ENCODE measurements at places on chromosomes 6 and 20. TPM values are rescaled to one million over a fixed set of nuclear protein-coding genes. Genes with fewer than 3 reads are reported as not detected.

GRCh38 chr6:33571637-33572316 is 8.3 kb downstream of the BAK1 start:
- H3K27ac ChIP-seq = peak overlapping the region; percentile 93
- H3K36me3 ChIP-seq = peaks cover 29% of the 10 kb centered on the region
- H3K4me1 ChIP-seq = peaks cover 24% of the 10 kb centered on the region
- H3K27me3 ChIP-seq = no peaks in the 10 kb centered on the region
- H3K4me3 ChIP-seq = peak overlapping the region; percentile 75
- no peak for DNase-seq

DNA sequence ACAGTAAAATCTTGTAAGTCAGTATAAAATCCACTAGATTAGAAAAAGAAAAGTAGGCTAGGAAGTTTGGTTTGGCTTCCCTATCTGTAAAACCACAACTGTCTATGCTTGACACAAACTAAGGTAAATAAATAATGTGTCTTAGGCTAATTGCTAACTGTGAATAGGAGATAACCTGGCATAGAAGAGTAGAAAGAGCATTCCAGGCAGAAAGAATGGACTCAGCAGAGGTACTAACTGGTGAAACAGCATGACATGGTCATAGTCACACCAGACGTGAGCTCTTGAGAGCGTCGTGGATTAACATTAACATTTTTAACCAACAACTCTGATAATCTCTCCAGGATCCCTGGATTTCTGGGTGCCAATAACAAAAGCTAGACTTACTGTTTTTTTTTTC is 8.7 kb upstream of the WTAP start:
- no peaks in the 10 kb centered on the region for H3K27me3 ChIP-seq
- H3K36me3 ChIP-seq = no peaks in the 10 kb centered on the region
- peaks cover 2% of the 10 kb centered on the region for H3K4me1 ChIP-seq
- no peak overlapping the region for H3K27ac ChIP-seq

- no peaks in the 10 kb centered on the region for H3K27me3 ChIP-seq
- peaks cover 20% of the 10 kb centered on the region for H3K4me1 ChIP-seq
- no peak for DNase-seq
- peak overlapping the region; percentile 93 for H3K27ac ChIP-seq
These were observed 10.5 kb upstream of the CCR6 start for GRCh38 chr6:167112421-167112820.

DNA sequence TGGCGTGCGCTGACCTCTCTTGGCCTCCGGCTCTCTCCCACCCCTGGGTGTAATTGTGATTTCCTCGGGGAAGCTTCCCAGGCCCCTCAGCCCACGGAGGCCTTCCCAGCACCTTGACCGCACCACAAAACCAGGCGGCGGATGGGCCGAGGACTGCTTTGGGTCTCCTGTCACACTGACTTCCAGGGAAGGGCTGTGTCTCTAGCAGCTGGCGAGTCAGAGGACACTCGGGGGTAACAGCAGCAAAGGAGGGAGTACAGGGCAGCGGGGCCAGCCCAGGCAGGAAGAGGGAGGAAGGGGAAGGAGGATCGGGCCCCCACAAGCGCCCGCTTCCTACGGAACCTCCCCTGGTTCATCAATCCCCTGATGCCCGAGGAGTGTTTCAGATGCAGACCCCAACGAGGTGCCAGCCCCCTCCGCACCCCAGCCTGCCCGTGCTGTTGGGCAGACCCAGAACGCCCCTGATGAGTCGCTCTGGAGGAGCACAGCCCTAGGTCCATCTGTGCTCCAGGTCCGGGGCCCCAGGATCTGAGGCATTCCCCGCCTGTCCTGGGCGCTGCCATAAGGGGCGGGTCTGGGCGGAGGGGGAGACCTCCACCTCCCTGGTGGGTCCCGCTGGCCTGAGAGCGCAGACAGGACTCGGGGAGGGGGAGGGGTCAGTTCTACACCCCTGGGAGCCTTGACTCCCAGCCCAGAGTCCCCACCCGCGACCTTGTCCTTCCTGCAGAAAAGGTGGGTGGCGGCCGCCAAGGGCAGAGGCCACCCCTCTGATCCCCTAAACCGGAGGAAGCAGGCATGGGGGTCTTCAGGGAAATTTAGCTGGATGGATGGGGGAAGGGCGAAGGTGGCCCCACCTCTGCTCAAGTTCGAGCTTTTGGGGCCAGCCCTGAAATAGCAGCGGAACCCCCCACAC is 956 bp downstream of the CHRNA4 start:
- no peak for DNase-seq
- H3K4me1 ChIP-seq = no peaks in the 10 kb centered on the region
- H3K4me3 ChIP-seq = no peak overlapping the region
- no peak overlapping the region for H3K27ac ChIP-seq

- H3K4me3 ChIP-seq = no peak overlapping the region
- no peak overlapping the region for H3K27ac ChIP-seq
- peaks cover 4% of the 10 kb centered on the region for H3K27me3 ChIP-seq
- no peaks in the 10 kb centered on the region for H3K4me1 ChIP-seq
- DNase-seq = no peak
- no peaks in the 10 kb centered on the region for H3K36me3 ChIP-seq
These were observed 174.9 kb downstream of the ANKRD60 start for GRCh38 chr20:58053391-58054055.

DNA sequence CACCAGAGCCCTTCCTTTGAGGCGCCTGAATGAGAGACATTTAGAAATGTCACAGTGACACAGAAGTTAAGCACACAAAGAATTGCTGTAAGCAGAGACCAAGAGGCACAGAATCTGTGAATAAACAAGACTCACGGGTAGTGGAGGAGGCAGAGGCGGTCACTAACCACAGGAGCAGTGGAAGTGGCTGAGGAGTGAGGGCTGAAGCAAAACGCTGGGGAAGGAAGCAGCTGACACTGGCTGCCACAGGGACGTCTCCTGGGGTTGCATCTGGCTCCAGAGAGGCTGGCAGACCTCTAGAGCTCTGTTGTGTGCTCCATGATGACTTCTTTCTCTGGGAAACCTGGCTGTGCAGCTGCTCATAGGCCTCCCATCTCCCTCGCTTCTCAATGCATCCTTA is 65.0 kb upstream of the SLC2A12 start:
- no peaks in the 10 kb centered on the region for H3K4me1 ChIP-seq
- no peak overlapping the region for H3K27ac ChIP-seq
- H3K36me3 ChIP-seq = no peaks in the 10 kb centered on the region

DNA sequence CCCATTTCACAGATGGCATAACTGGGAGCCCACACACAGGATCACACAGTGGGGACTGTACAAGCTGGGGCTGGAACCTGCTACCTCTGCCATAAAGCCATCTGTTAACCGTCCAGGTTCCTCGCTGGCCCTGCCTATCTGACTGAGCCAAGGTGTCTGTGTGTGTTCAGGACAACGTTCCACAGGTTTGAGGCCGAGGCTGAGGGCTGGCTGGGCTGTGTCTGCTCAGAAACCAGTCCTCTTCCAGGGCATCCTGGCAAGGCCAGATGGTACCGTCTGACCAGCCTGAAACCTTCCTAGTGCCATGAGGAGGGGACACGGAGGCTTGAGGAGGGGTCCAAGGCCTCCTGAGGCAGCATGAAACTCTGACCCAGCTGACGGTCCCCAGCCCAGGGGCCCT is 150.6 kb downstream of the TAF4 start:
- H3K36me3 ChIP-seq = no peaks in the 10 kb centered on the region
- peaks cover 21% of the 10 kb centered on the region for H3K4me1 ChIP-seq
- H3K27me3 ChIP-seq = no peaks in the 10 kb centered on the region
- H3K27ac ChIP-seq = no peak overlapping the region

GRCh38 chr6:52518279-52518945 is 58.4 kb downstream of the TRAM2 start:
- H3K27me3 ChIP-seq = no peaks in the 10 kb centered on the region
- H3K4me1 ChIP-seq = no peaks in the 10 kb centered on the region
- no peak overlapping the region for H3K4me3 ChIP-seq
- H3K27ac ChIP-seq = no peak overlapping the region

DNA sequence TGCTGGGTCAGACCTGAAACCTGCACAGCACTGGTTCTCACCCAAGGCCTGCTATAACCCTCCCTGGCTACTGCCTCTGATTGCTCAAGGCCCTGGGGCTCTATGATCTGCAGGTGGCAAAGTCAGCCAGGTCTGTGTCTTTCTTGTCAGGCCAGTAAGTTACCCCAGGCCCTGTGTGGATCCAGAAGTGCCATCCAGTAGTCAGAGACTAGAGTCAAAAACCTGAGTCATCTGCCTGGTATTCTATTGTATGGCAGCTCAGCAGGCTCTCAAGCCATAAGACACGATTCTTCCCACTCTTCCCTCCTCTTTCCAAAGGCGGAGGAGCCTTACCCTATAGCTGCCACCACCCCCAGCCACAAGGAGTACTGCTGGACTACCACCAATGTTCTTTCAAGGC is 593.0 kb downstream of the FRK start:
- H3K4me3 ChIP-seq = no peak overlapping the region
- no peak overlapping the region for H3K27ac ChIP-seq
- no peaks in the 10 kb centered on the region for H3K27me3 ChIP-seq
- no peaks in the 10 kb centered on the region for H3K4me1 ChIP-seq
- no peak for DNase-seq
- H3K36me3 ChIP-seq = no peaks in the 10 kb centered on the region

DNA sequence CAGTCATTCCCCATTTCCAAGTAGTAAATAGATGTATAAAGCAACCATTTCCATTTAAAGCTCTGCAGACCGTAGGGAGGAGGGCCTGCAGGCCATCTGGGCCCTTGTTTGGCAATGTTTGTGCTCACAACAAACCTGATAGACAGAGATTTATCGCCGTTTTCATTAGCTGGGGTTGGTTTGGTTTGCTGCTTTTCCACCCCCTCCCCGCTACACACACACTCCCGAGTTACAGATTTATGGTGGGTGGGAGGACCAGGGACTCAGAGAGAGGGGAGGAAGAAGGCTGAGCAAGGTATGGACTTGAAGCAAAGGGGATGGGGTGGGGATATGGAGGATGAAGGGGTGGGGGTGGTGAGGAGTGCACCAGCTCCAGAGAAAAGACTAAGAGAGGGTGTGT is 36.6 kb upstream of the FOXP4 start:
- no peak overlapping the region for H3K27ac ChIP-seq
- peaks cover 10% of the 10 kb centered on the region for H3K4me1 ChIP-seq
- no peaks in the 10 kb centered on the region for H3K36me3 ChIP-seq
- no peak overlapping the region for H3K4me3 ChIP-seq
- DNase-seq = no peak
- peaks cover 19% of the 10 kb centered on the region for H3K27me3 ChIP-seq

DNA sequence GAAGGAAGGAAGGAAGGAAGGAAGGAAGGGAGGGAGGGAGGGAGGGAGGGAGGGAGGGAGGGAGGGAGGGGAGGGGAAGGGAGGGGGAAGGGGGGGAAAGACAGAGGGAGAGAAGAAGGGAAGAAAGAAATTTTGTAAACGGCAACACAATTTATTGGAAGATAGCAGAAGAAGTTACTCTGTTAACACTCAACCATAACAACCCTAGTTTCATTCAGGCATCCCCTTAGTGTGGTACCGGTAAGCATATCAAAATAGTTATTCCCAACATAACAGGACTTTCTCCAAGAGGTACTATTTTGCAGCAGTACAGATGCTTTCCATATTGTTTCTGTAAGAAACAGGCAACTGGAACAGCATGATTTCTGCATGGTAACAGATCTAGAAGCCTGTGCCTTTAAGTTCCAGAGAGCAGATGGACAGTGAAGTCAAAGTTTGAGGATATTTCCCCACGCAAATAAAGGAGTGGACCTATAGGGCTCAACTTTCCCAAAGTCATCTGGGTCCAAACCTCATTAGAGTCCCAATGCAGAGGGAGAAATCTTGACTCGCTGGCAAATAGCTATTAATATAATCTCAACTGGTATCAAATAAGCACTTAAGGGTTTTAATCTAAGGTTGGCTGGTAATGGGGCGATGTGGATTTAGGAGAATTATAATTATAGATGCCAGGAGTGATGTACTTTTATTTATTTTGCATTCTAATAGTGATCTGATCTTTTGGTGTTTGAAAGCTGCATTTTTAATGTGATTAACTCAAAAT is 69.4 kb downstream of the TENT5A start:
- DNase-seq = no peak
- H3K4me1 ChIP-seq = no peaks in the 10 kb centered on the region
- H3K27ac ChIP-seq = no peak overlapping the region
- no peaks in the 10 kb centered on the region for H3K36me3 ChIP-seq

GRCh38 chr6:164507206-164507940 is 802.0 kb downstream of the C6orf118 start:
- no peaks in the 10 kb centered on the region for H3K4me1 ChIP-seq
- no peaks in the 10 kb centered on the region for H3K36me3 ChIP-seq
- H3K27ac ChIP-seq = no peak overlapping the region
- no peak for DNase-seq
- no peaks in the 10 kb centered on the region for H3K27me3 ChIP-seq

- H3K27ac ChIP-seq = no peak overlapping the region
- no peaks in the 10 kb centered on the region for H3K27me3 ChIP-seq
- H3K36me3 ChIP-seq = no peaks in the 10 kb centered on the region
- no peak for DNase-seq
- H3K4me3 ChIP-seq = no peak overlapping the region
These were observed 2.5 kb upstream of the SRC start for GRCh38 chr20:37343212-37343993.

- DNase-seq = no peak
- no peaks in the 10 kb centered on the region for H3K27me3 ChIP-seq
- H3K4me1 ChIP-seq = no peaks in the 10 kb centered on the region
- H3K4me3 ChIP-seq = no peak overlapping the region
- H3K36me3 ChIP-seq = no peaks in the 10 kb centered on the region
- no peak overlapping the region for H3K27ac ChIP-seq
These were observed 21.7 kb downstream of the UBD start for GRCh38 chr6:29537714-29538403.

DNA sequence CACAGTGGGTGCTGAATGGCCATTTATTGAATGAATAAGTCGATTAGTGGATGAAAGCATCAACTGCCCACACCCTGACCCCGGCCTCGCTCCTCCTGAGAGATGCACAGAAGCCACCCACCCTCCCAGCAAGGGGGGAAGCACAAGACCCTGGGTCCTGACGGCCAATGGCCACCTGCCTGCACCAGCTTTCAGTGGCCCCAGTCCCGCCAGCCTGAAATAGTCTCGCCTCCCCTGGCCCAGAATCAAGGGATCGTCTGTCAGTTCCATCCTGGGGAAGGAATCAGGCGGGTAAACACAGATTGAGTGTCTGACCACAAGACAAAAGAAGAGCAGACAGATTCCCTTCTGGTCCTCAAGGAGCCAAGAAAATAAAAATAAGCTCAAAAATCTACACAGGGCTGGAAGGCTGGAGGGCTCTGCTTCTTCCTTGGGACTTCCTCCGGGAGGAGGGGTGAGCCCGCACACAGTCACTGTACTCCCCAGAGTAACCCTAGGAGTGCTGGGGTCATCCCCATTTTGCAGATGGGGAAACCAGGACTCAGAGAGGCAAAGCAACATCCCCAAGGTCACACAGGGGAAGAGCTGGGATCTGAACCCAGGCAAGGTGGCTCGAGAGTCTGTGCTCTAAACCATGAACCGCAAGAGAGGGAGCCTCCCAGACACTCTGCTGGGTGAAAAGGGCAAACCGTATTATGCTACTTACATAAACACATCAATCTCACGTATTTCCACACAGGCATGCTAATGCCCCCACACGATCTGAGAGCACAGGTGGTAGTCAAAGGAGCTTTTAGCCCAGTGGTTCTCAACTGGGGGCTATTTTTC is 7.8 kb downstream of the PREX1 start:
- H3K27me3 ChIP-seq = no peaks in the 10 kb centered on the region
- H3K4me1 ChIP-seq = peaks cover 98% of the 10 kb centered on the region
- peak overlapping the region; percentile 9 for H3K4me3 ChIP-seq
- peak overlapping the region; percentile 75 for H3K27ac ChIP-seq

Gene PNLDC1
- 0.19 TPM for total RNA-seq

Gene BCAS4
- total RNA-seq = 10.5 TPM

Gene METTL24
- 0.24 TPM for total RNA-seq

Data from natural killer cell (primary cell).